ENCODE measurements at places on chromosomes 11 and 22. TPM values are rescaled to one million over a fixed set of nuclear protein-coding genes. Genes with fewer than 3 reads are reported as not detected.

GRCh38 chr11:67356864-67357561, 3.7 kb upstream of the POLD4 start:
- DNase-seq = peak; percentile 69

DNA sequence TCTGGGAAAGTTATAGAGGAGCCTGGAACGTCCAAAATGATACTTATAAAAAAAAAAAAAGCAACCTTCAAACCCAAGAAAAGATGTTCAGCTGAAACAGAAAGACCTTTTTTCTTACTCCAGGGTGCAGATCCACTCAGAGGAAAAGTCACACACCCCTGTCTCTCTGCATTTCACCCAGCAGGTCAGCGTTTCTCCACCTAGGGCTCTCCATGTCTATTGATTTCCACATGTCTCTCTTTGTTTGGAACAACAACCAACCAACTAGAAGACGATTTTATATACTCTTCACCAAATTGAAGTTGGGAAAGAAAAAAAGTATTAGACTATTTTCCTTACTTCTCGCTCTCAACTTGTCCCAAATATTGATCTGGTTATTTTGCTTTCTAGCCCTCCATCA, 42.2 kb upstream of the BLID start:
- no peak for DNase-seq

GRCh38 chr11:64074239-64074638, 38.5 kb downstream of the FLRT1 start:
- DNase-seq = no peak

DNA sequence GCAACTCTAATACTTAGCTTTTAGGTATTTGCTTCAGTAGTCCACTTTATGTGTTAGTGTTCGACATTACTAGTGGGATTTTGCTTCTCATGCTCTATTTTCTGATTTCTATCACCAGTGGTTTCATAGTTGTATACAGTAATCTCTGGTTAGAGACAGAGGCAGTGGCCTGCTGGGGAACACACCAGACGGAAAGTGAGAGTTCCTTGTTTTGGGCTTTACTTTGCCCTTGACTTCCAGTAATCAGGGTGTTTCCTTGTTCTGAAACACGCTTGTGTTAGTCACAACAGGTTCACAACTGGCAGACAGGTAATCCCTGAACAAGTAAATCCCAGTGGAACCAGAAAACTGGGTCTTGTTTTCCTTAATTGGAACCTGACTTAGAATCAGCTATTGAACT, 56.0 kb downstream of the PACS1 start:
- DNase-seq = no peak

- DNase-seq = no peak
These were observed 34.7 kb downstream of the CCDC83 start for GRCh38 chr11:85889676-85890579.

SOX10 gene
- total RNA-seq = 279 TPM

DNA sequence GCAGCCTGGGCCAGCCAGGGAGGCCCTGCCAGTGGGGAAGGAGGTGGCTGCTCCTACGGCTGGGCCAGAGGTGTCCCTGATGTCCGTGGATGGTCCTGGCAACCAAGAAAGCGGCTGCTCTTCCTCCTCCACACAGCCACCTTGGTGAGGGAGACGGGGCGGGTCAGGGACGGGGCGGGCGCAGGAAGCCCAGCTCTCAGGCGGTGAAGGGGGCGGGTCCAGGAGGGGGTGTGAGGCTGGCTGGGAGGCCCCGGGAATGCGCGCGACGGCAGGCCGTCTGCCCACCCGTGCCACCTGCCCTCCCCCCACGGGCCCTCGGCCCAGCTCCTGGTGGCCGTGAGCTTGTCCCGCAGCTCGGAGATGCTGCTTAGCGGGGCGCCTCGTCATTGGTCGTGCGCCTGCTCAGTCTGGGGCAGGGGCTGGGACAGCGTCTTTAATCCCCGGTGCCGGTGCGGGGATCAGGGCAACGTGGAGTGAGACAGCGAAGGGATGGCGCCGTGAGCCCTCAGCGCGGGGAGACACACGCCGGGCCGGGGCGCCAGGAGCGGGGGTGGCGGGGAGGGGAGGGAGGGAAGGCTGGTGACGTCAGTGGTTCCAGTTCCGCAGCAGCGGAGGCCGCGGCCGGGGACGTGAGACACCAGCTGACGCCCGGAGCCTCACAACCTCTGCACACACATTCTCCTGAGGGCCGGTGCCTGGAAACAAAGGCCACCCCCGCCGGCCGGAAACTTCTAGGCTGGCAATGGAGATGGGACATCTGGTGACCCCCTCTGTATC, 6.7 kb upstream of the BRSK2 start:
- DNase-seq = peak; percentile 55

GRCh38 chr22:27912101-27912500, 7.0 kb downstream of the PITPNB start:
- DNase-seq = no peak

DNA sequence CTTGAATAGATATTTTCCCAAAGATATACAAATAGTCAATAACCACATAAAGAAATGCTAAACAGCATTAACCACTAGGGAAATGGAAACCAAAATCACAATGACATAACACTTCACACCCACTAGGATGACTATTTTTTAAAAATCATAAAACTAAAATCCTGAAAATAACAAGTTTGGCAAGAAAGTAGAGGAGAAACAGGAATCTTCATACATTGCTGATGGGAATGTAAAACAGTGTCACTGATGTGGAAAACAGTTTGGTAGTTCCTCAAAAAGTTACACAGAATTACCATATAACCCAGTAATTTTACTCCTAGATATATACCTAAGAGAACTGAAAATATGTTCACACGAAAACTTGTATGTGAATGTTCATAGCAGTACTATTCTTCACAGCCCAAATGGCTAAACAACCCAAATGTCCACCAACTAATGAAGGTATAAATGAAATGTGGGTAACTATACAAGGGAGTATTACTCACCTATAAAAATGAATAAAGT, 12.5 kb downstream of the PICALM start:
- DNase-seq = no peak

- DNase-seq = peak; percentile 65
These were observed at the start of gene MCAT for GRCh38 chr22:43142880-43143562. TSS of gene MCAT (minus strand) at chr22:43143398. CDS start at chr22:43143348, 50 bp downstream.

DNA sequence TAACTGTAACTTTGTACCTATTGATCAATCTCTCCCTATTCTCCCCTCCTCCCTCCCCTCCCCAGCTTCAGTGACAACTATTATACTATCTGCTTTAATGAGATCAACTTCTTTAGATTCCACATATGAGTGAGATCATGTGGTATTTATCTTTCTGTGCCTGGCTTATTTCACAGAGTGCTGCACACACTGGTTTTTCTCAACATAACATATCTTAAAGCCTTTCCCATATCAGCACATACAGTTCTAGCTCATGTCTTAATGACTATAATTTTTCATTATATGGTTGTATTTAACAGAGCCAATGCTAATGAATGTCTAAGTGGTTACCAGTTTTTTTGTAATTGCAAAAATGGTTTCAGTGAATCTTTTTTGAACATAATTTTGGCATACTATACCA, 340.3 kb upstream of the DDI1 start:
- no peak for DNase-seq

OR56B1 gene
- total RNA-seq = not detected

Measured in neural crest cell (in vitro differentiated cells).